ENCODE measurements at places on chromosomes 1 and 21.
A peak's percentile ranks its signal among the peaks of the same experiment; 100 is the strongest.

GRCh38 chr1:193355626-193356025 is 169.2 kb upstream of the B3GALT2 start:
- DNase-seq = no peak

DNA sequence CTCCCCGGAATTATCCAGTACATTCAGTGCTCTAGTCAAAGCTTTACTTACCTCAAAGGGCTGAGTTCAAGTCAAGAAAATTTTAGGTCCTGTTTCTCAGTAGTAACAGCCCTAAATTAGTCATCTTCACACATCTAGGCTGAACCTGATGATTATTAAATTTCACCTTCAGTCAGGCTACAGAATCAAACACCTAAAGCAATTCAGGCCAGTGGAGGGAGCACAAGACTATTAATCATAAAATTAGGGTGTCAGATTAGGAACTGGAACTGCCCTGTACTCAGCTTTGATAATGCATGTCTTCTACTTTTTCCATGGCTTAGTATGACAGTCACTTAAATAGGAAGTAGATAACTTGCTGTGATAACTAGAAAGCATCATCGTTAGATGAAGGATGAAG is 28.4 kb upstream of the BCAS2 start:
- no peak for DNase-seq

DNA sequence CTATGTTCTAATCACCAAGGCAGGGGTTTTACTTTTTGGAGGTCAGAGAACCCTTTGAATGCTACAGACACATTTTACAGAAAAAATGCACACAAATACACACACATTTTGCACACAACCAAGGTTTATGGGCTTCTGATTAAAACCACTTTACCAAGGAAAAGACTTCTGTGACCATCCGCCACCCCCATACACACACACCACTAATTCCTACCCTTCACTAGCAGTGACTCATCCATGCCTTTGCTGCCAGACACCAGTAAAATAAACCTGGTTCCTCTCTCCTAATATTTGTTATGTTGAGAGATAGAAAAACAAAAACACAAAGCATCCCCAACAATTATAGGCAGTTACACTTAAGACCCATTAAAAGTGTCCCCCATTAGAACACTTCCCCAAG is 12.9 kb downstream of the PIGM start:
- DNase-seq = no peak

DNA sequence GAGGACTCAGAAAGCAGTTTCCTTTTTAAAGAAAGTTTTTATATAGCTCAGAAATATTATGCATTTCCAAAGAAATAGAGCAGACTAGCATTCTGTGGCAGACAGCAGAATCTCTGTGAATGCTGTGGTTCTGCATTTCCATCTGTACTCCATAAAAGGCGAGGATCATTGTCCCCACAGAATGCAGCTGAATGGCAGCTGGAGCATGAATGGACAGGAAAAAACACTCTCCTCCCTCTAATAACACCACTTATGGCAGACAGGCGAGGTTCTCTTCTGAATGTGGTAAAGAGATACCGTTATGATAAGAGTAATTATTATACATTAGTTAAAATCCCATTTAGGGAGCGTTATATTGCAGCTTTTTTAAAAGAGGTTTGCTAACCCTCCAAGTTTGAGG is 81.4 kb upstream of the WLS start:
- peak; percentile 81 for DNase-seq

DNA sequence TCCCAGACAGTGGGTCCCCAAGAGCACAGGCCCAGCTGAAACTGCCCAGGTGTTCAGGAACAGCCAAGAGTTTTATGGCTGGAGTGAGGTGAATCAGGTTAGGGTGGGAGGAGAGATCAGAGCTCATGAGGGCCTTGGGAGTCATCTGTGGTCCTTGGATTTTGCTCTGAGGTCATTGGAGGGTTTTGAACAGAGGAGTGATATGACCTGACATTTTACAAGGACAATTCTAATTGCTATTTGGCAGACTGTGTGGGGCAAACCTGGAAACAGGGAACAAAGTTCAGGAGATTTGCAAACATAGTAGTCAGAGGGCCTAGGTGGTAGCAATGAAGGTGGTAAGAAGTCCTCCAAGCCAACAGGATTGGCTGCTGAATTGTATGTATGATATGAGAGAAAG is 31.1 kb upstream of the LRRN2 start:
- no peak for DNase-seq
